ENCODE measurements at places on chromosomes 7 and 10.

DNA sequence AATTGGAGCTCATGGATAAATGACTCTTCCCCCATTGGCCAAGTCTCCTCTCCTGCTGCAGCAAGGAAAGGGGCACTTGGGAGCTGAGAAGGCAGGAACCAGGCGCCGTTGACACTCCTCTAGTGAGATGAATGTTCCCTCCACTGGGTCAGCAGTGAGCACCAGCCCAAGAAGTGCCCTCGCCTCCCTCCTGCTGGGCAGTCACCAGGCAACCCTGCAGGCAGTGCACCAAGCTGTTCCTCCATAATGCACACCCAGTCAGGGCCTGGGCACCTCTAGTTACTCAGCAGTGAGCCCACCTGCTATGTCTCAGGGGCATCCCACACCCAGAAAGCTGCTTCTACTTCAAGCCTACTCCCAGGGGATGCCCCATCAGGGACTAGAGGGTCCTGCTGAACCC is 84.3 kb downstream of the KCNMA1 start:
- DNase-seq = no peak

- DNase-seq = no peak
Measured at GRCh38 chr7:80132594-80132993, 2.0 kb upstream of the GNAI1 start.

DNA sequence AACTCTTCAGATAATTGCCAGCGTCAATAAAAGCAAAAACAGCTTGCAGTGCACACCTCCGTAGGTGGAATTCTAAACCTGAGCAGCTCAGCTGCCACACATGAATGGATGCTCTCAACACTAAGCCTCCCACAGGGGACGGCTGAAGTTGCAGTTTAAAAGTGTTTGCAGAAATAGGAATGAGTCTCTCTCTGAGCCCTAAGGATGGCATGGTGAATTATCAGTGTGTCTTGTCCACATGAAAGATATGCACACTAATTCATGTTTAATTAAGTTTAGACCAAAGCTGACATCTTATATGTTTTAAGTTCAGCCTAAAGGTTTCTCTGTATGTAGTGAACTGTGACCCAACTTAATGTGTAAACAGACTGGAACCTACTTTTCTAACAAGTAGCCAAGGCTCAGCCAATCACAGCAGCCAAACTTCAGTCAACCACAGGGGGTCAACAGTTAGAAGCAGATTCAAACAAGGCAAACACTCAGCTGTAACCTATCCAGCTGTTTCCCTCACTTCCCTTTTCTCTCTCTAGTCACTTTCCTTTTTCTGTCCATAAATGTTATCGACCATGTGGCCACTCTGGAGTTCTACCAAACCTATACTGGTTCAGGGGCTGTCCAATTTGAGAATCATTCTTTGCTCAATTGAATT is 38.1 kb downstream of the CTTNBP2 start:
- no peak for DNase-seq

- DNase-seq = no peak
Measured at GRCh38 chr7:110774071-110774470, 316.9 kb upstream of the LRRN3 start.

GRCh38 chr10:98316661-98317060 is 48.7 kb upstream of the LOXL4 start:
- no peak for DNase-seq

GRCh38 chr10:72690071-72690755 is 1.7 kb upstream of the MCU start:
- DNase-seq = no peak

- DNase-seq = no peak
Measured at GRCh38 chr10:12400266-12400931, 51.1 kb downstream of the CAMK1D start.

DNA sequence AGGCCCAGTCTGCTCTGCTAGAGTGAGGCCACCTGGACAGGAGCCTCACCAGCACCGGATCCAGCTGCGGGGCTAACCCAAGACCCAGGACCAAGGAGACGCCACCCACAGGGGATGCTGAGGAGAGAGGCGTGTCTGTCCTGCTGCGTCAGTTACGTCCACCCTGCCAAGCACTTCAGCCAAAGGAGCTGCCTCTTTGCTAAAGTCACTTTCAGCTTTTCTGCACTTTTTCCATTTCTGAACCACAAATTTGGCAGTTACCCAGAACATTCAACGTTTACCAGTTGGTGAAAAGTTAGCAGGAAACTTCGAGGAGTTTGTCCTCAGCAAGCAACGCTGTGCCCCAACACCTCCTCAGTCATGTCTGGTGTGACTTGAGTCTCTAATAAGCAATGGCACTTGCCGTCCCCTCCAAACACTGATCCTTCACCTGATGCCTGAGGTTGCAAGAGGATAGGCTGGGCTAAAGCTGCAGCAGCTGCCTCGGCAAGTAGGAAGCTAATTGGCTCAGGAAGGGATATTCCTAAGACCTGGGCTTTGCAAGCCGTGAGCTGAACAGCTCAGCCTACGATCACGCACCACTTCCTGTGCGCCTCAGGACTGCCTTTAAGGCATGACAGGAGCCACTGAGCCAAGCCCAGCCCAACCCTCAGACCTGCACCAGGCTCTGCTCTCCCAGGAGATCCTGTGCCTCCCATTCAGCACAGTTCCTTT is 40.1 kb downstream of the KCNH2 start:
- no peak for DNase-seq

DNA sequence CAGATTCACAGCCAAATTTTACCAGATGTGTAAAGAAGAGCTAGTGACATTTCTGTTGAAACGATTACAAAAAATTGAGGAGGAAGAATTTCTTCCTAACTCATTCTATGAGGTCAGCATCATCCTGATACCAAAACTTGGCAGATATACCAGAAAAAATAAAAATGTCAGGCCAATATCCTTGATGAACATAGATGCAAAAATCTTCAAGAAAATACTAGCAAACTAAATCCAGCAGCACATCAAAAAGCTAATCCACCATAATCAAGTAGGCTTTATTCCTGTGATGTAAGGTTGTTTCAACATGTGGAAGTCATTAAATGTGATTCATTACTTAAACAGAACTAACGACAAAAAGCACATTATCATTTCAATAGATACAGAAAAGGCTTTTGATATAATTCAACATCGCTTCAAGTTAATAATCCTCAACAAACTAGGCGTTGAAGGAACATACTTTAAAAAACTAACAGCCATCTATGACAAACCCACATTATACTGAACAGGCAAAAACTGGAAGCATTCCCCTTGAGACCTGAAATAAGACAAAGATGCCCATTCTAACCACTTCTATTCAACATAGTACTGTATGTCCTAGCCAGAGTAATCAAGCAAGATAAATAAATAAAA is 807.7 kb upstream of the ZWINT start:
- DNase-seq = no peak

GRCh38 chr7:155984028-155984580 is 171.8 kb upstream of the SHH start:
- DNase-seq = no peak

- no peak for DNase-seq
Measured at GRCh38 chr10:2660276-2660675, 407.1 kb upstream of the PFKP start.

GRCh38 chr10:96919785-96920430 is 87.8 kb downstream of the LCOR start:
- no peak for DNase-seq

DNA sequence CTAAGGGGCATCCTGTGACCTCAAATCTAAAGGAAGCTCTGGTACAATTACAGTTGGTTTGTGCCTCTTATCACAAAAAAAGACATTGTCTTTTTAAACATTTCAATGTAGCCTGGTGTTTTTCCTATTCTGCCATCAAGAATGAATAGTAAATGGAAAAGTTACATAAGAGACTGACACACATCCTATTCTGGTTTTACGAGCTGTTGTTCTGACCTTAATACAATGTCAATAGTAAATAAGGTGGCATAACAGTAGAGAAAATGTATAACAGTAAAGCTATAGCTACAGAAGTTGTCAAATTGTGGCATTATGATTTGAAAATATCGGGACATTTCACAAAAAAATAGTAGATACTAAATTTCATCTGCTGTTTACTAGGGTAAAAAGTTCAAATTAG is 88.4 kb downstream of the NT5C2 start:
- no peak for DNase-seq

- no peak for DNase-seq
Measured at GRCh38 chr10:21199501-21199900, 302.4 kb upstream of the NEBL start.

DNA sequence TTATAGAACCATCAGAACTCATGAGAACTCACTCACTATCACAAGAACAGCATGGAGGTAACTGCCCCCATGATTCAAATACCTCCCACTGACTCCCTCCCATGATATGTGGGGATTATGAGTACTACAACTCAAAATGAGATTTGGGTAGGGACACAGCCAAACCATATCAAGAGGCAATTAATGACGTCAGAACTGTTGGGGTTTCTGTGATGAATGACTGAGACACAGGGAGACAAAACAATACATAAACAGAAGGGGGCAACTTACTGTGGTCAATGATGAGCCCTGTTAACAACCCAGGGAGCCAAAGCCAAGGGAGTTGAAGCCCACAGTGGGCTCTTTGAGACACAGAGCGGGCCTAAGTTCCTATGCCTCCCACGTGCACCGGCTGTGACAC is 171.3 kb upstream of the GHITM start:
- DNase-seq = no peak

- DNase-seq = no peak
Measured at GRCh38 chr10:93498166-93498565, 1.8 kb downstream of the CEP55 start.

GRCh38 chr10:90779548-90779947 is 78.3 kb downstream of the HTR7 start:
- no peak for DNase-seq

GRCh38 chr7:108097703-108098102 is 32.5 kb downstream of the LAMB4 start:
- DNase-seq = no peak

DNA sequence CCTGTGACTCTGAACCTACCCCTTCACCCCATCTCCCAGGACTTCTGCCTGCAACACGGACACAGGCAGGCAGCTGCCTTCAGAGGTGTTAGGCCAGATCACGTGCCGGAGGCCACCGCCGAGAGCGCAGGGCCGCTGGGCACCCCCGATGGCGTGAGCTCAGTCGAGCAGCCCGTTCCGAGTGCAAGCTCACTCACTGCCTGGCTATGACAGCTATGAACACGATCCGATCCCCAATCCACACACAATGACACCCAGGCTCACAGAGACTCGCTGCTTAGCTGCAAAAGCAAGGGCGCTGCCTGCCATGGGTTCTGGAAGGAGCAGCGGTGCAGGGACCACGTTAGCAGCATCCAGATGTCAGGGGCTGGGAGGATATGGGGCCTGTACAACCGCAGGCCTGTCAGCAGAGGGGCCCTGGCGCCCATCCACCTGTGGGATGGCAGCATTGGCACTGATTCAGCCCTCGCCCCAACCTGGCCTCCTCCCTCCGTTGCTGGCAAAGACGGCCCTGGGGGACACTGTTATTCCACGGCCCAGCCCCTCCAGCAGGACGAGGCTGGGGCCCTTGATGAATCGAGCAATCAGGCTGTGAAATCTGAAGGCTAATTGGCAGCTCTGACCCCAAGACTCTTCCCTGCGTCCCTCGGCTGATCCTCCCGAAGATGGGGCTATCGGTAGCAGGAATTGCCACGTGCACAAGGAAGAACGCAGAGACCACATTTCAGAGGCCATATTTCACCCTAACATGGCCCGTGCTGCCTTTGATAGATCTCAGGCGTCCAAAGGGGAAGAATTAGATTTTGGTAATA is 230.1 kb downstream of the ELFN1 start:
- no peak for DNase-seq

GRCh38 chr10:131743190-131744151 is 157.3 kb upstream of the PPP2R2D start:
- DNase-seq = no peak

DNA sequence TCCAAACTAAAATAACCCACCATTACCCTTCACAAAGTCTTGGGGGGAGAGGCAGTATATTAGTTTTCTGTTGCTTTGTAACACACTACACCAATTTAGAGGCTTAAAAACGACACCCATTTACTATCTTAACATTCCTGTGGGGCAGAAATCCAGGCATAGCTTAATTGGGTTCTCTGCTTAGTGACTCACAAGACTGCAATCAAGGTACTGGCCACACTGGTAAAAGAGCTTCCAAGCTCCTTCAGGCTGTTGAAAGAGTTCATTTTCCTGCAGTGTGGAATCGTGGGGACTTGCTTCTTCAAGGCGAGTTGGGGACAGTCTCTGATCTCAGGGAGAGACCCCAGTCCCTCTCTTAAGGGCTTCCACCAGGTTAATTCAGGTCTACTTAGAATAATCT is 139.1 kb downstream of the XPNPEP1 start:
- no peak for DNase-seq

GRCh38 chr7:128703609-128704241 is 31.6 kb downstream of the GARIN1A start:
- no peak for DNase-seq

GRCh38 chr7:97982647-97983046 is 7.3 kb downstream of the OCM2 start:
- DNase-seq = no peak

GRCh38 chr10:102835007-102835482 is 2.2 kb downstream of the CYP17A1 start:
- DNase-seq = peak; percentile 55

GRCh38 chr10:98226508-98227144 is 41.4 kb downstream of the LOXL4 start:
- no peak for DNase-seq

All from T-helper 1 cell (primary cell).